ENCODE measurements at places on chromosomes 4 and X.
A peak's percentile ranks its signal among the peaks of the same experiment; 100 is the strongest.

- DNase-seq = no peak
Observed at GRCh38 chr4:148071009-148071408, 339.1 kb downstream of the ARHGAP10 start.

DNA sequence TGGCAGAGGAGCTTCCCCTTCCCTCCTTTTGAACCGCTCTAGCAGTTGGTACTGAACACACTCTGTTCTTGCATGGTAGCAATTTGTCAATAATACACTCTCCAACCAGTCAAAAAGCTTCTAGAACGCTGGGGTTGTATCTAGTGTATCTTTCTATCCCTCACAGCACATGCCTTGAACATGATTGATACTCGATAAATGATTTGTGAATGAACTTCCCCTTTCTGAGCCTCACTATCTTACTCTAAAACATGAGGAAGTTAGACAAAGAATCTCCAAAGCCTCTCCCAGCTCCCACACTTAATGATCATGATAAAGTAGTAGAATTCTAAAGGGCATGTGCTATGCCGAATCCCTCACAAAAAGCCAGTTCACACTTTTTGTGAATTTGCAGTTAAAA, 64.4 kb downstream of the DLG3 start:
- DNase-seq = no peak

DNA sequence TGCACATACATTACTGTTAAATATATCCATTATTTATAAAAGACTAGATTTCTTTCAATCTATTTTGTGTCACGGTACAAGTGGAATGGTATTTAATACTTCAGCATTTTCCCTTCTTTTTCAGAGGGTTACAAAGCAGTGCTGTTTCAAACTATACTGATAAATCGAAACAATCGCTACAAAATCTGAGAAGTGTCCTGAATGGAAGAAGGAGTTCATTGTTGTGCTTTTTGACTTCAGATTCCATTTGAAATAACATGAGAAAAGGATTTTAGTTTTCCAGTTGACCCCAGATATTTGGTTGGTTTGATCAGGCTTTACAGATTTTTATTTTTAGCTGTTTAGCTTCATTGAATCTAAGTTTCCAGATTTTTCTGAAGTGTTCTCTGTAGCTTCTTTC, 292.1 kb upstream of the ANKRD50 start:
- DNase-seq = no peak

DNA sequence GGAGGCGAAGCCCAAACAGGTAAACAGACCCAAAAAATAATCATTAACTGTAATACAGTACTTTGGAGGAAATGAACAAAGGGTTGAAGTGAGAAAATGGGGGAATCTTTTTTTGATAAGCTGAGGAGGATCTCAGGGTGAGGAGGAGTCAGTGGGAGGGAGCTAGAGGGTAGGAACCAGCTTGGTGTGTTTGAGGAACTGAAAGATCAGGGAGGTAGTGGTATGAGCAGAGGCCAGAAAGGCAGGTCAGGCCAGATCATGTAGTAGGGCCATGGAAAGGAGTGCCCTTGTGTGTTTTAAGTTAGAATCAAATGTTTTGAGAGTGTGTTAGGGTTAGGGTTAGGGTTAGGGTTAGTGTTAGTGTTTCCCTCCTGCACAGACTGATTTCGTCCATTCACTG, 48.8 kb downstream of the PPP2R2C start:
- DNase-seq = no peak

GRCh38 chr4:37780444-37781130, 45.9 kb upstream of the PGM2 start:
- DNase-seq = peak; percentile 37

DNA sequence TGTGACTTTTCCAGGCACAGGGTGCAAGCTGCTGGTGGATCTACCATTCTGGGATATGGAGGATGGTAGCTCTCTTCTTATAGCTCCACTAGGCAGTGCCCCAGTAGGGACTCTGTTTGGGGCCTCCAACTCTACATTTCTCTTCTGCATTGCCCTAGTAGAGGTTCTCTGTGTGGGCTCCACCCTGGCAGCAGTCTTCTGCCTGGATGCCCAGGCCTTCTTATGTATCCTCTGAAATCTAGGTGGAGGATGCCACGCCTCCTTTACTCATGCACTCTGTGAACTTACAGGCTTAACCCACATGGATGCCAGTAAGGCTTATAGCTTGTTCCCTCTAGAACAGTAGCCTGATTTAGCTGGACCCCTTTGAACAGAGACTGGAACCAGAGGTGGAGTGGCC, 20.9 kb upstream of the EREG start:
- DNase-seq = no peak

- DNase-seq = peak; percentile 37
Observed at GRCh38 chrX:15854080-15854655, 445 bp downstream of the AP1S2 start.

DNA sequence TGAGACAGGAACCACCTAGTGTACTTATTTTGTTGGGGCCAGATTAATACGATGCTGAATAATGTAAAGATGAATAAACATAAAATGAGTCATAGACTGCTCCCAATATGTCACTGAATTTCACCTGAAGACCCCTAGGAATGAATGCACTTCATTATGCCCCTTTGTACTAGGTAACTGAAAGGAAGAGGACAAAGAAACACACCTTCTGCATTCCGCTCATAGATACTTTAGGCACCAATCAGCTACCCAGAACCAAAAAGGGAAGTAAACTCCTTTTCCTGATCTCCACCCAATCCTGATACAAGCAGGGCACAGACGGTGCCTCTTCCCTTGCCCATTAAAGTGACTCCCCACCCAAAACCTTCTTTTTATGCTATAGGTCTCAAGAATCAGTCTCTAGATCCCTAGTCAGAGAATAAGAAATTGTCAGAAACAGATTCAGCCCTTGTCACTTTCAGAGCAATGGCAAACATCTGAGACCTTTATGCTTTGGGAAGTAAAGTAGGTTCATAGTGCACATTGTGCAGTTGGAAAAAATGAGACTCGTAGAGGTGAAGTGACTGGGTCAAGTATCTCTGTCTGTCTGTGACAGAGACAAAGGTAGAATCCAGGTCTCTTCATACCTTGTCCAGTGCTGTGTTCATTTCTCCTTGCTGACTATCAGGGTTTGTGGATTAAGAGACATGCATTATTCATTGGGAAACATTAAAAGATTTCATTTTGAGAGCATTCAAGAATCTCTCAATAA, 2.3 kb downstream of the GPR174 start:
- no peak for DNase-seq

DNA sequence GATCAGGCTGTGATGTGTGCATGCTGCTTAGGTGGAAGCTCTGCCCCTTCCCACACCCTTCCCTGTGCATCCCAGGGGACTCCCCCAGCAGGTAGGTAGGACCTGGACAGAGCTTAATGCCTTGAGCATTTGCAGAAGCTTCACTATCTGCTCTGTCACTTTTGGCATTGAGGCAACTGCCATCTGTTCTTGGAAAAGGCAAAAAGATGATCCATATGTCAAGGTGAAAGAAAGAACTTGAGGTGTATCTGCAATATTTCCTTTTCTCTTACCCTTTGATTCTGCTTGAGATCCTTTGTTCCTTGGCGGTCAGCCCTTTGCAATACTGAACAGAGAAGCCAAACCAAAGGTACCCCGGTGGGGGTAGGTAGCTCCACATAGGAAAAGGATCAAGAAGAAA, 37.1 kb upstream of the TBC1D9 start:
- DNase-seq = no peak

DNA sequence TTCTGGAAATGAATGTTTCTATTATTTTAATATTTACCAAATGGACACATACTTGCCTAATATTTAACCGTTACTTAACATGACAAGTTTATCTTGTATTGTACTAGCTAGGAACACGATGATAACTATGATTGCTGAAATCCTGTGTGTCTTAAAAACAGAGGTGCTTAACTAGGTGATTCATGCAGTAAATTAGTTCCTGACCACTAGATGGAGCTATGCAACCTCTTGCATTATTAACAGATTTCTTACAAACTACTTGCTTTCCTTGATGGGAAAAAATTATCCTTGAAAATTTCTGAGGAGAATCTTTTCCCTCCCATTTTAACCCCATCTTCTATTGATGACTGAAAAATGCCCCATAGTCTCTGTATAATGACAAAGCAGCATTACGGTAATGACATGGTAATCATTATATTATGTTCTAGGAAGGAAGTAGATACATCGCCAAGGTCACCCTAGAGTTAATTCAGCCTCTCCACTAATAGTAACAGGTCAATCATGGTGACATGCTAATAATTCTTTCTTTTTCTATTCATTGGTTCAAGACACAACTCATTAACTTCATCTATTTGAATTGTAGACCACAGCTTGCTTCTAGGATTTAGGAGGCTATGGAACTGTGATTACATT, 844.2 kb downstream of the RAPGEF2 start:
- DNase-seq = no peak

GRCh38 chr4:11259837-11260236, 168.9 kb downstream of the HS3ST1 start:
- no peak for DNase-seq

DNA sequence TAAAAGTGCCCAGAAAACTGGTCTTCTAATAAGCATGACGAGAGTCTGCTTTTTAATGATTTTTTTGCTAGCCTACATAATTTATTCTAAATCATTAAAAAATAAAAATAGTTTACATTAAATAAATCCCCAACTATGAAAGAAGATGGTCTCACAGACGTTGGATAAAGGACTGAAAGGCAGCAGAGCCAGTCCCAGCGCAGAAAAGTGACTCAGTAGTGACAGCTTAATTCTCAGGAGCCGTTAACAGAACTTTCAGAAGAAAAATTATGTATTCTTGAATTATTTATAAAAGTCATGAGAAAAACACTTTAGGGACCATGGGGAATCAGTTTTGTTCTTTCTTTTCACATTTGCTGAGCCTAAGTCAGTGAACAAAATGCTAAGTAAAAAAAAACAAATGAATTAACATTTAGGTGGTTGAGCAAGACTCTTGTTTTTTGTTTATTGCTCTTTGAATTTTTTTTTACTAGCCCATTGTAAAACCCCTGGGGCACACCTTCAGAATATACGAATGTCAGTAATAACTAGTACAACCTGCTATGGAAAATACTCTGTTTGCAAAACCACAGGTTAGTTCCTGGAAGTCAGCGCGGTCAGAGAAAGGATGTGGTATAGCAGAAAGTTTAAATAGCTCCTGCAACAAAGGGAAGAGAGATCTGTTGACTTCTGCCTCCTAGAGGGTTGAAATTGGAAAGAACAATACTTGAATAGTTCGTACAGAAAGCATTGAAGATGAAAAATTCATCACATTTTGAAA, 50.4 kb upstream of the CCDC160 start:
- peak; percentile 17 for DNase-seq

DNA sequence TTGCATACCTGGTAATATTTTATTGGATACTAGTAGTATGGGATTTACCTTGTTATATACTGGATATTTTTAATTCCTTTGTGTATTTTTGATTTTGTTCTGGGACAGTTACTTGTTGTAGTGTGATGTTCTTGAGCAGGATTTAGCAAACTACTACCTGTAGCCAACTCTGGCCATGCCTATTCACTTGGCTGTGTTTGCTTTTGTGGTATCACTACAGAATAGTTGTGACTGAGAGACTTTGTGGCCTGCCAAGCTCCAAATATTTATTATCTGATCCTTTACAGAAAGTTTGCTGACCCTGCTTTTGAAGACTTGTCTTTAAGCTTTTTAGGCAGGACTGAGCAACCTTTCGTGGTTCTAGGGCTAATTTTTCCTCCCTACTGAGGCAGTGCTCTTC, 17.8 kb downstream of the ZCCHC4 start:
- DNase-seq = no peak

GRCh38 chrX:96483647-96484160, 200.9 kb upstream of the DIAPH2 start:
- DNase-seq = no peak

All from activated T-helper 1 cell treated with Interleukin-2 at 50 U/mL for 16 hours (primary cell).